Activated CD4-positive, alpha-beta memory T cell treated with anti-CD3 and anti-CD28 coated beads for 36 hours (primary cell): ENCODE measurements at places on chromosomes 13 and 19. TPM values are rescaled to one million over a fixed set of nuclear protein-coding genes. Genes with fewer than 3 reads are reported as not detected.

GRCh38 chr13:32117001-32117400 is 85.4 kb downstream of the FRY start:
- H3K36me3 ChIP-seq, result peaks cover 13% of the 10 kb centered on the region
- H3K4me1 ChIP-seq, result peaks cover 14% of the 10 kb centered on the region
- DNase-seq, result no peak
- no peaks in the 10 kb centered on the region for H3K27me3 ChIP-seq
- no peak overlapping the region for H3K4me3 ChIP-seq
- H3K27ac ChIP-seq, result no peak overlapping the region

GRCh38 chr13:24038405-24038804 is 122.1 kb upstream of the SPATA13 start:
- peaks cover 6% of the 10 kb centered on the region for H3K4me1 ChIP-seq
- peak; percentile 47 for DNase-seq
- H3K36me3 ChIP-seq, result no peaks in the 10 kb centered on the region
- H3K27me3 ChIP-seq, result peaks cover 15% of the 10 kb centered on the region
- no peak overlapping the region for H3K4me3 ChIP-seq

S1PR2 gene
- total RNA-seq, result 9.4 TPM

CEACAM21 gene
- 40.9 TPM for total RNA-seq
